ENCODE measurements at places on chromosomes 4 and X. TPM values are rescaled to one million over a fixed set of nuclear protein-coding genes. Genes with fewer than 3 reads are reported as not detected.

Gene C4orf54
- not detected for polyA plus RNA-seq

Gene ASMT
- not detected for polyA plus RNA-seq

Gene HTRA3
- polyA plus RNA-seq, result 10.6 TPM

Gene SFRP2
- polyA plus RNA-seq, result 0.04 TPM

Gene BEX4
- polyA plus RNA-seq, result 12.9 TPM

DNA sequence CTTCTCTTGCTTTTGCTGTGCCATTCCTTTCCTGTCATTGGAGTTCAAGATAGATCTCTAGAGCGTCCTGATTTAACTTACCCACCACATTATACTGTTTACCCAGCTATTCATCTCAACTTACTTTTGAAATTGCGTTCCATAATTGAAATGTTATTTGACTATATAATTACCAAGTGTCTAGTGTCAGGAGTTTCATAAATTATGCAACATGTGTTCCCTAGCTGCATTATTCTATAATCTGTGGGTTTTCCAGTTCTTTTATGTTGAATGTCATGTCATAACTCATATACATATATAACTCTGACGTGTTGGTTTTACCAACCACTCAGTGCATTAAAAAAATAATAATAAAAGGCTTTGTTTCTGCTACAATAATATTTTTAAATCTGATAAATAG is 285.9 kb upstream of the ARSJ start:
- no peaks in the 10 kb centered on the region for H3K27me3 ChIP-seq
- DNase-seq, result no peak
- no peaks in the 10 kb centered on the region for H3K36me3 ChIP-seq
- H3K4me3 ChIP-seq, result no peak overlapping the region
- peaks cover 6% of the 10 kb centered on the region for H3K4me1 ChIP-seq
- H3K27ac ChIP-seq, result no peak overlapping the region

- H3K36me3 ChIP-seq, result no peaks in the 10 kb centered on the region
- H3K4me3 ChIP-seq, result no peak overlapping the region
Measured at GRCh38 chr4:15958562-15958961, 4.4 kb downstream of the FGFBP2 start.

DNA sequence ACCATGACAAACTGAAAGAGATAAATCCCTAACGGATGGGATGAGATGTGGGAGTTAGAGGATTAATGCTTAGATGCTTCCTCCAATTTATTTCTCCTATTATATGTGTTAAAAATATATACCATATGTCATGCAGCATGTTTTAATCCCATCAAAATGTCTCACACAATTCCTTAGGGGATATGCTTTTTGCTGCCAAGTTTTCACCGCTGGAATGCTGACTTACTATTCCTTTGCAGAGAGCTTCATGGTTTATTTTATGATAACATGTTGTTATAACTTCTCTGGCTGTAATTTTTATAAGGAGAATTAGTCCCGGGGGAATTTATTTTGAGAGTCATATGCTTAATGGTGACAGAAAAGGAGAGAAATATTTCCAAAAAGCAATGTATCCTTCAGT is 670.3 kb downstream of the IL1RAPL1 start:
- no peak for DNase-seq
- no peaks in the 10 kb centered on the region for H3K36me3 ChIP-seq
- H3K4me1 ChIP-seq, result no peaks in the 10 kb centered on the region
- H3K4me3 ChIP-seq, result no peak overlapping the region
- H3K27ac ChIP-seq, result no peak overlapping the region

DNA sequence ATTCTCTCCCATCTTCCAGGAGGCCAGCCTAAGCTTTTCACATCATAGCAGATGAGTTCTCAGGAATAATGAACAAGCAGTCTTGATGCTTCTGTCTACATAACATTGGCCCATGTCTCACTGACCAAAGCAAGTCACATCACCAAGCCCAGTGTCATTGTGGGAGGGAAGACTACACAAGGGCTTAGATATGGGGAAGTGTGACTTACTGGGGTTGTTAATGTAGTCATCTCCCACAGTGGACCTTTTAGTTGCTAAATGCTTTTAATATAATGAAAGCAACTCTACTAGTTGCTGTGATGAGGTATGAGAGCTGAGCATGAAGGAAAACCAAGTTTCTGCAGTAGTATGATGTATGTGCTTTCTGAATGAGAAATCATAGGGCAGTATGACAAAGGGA is 40.5 kb downstream of the TSPAN7 start:
- H3K4me1 ChIP-seq, result no peaks in the 10 kb centered on the region
- H3K27me3 ChIP-seq, result peaks cover 2% of the 10 kb centered on the region
- H3K4me3 ChIP-seq, result no peak overlapping the region
- H3K36me3 ChIP-seq, result no peaks in the 10 kb centered on the region
- H3K27ac ChIP-seq, result no peak overlapping the region
- DNase-seq, result no peak

DNA sequence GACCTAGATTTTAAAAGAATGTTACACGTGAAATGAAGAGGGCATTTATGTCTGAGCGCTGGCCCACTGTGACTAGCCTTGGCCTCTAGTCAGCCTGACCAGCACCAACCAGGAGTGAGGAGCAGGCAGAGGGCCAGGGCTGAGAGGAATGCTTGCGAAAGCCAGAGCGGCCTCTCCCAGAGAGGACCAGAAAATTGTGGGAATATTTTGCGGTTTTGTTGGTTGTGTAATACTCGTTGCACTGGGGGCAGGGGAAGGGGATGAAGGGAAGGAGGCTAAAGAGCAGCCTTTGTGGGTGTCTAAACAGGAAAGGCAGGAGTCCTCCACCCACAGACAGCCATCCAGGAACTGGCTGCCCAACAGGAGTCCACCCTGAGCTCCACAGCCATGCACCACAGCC is 3.8 kb downstream of the GABRE start:
- H3K27ac ChIP-seq, result no peak overlapping the region
- no peak overlapping the region for H3K4me3 ChIP-seq
- no peak for DNase-seq
- H3K4me1 ChIP-seq, result peaks cover 19% of the 10 kb centered on the region
- no peaks in the 10 kb centered on the region for H3K27me3 ChIP-seq

DNA sequence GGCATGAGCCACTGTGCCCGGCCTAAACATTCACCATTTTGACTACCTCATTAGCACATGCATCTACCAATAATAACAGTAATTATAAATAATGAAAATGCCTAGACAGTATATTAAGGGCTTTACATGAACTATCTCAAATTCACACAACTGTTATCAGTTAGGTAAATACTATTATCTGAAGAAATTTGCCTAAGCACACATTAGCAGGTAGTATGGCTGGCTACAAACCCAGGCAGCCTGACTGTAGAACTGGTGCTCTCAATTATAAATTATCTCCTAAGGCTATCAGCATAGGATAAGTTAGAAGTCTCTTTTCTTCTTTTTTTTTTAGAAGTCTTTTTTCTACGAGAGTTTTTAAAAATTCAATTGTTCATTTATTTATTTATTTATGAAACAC is 14.1 kb upstream of the CXorf38 start:
- no peak overlapping the region for H3K4me3 ChIP-seq
- peaks cover 3% of the 10 kb centered on the region for H3K36me3 ChIP-seq
- no peaks in the 10 kb centered on the region for H3K27me3 ChIP-seq
- H3K27ac ChIP-seq, result no peak overlapping the region
- no peak for DNase-seq

GRCh38 chr4:118680808-118681207 is 4.4 kb upstream of the METTL14 start:
- no peak for DNase-seq
- H3K36me3 ChIP-seq, result no peaks in the 10 kb centered on the region
- H3K4me1 ChIP-seq, result no peaks in the 10 kb centered on the region
- H3K27ac ChIP-seq, result no peak overlapping the region
- H3K4me3 ChIP-seq, result no peak overlapping the region

GRCh38 chr4:20532116-20532790 is 168.0 kb upstream of the PACRGL start:
- H3K4me3 ChIP-seq, result no peak overlapping the region
- H3K27me3 ChIP-seq, result no peaks in the 10 kb centered on the region
- no peak overlapping the region for H3K27ac ChIP-seq
- H3K4me1 ChIP-seq, result peaks cover 2% of the 10 kb centered on the region
- DNase-seq, result no peak

DNA sequence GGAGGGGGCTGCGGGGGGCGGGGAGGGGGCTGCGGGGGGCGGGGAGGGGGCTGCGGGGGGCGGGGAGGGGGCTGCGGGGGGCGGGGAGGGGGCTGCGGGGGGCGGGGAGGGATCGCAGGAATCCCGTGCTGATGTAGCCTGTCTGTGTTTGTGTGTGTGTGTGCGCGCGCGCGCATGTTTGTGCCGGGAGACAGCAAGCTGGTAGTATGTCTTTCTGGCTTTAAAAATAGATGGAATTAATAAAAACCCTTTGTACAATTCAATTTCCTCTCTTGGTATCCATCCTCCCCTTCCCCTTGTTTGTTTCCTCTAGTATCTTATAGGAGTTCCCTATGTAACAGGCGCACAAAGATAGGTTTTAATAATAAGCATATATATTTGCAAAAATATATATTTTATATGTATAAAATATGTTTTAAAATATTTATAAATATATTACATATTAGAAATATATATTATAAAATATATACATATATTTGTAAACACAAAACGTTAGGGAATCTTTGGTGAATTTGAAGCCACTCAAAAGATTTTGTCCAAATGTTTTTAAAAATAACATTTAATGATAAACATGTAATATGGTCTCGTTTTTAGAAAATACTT is 782 bp downstream of the ARHGAP24 start:
- DNase-seq, result no peak
- peaks cover 36% of the 10 kb centered on the region for H3K27me3 ChIP-seq
- H3K4me3 ChIP-seq, result no peak overlapping the region
- no peaks in the 10 kb centered on the region for H3K36me3 ChIP-seq

DNA sequence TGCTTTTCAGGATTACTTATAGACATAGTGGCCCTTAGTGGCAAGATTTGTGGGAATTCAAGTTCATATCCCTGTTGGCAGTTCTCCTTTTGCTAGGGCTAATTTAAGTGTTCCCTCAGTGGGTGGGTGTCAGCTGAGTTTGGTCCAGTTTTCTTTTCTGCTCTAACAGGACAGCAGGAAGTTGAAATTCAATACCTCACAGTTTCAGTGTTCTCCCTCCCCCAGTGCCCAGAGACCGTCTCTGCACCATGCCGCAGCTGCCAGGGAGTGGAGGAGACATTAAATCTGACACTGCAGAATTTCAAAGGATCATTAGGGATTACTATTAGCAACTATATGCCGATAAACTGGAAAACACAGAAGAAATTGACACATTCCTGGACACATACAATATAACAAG is 50.7 kb downstream of the UBE2NL start:
- H3K36me3 ChIP-seq, result no peaks in the 10 kb centered on the region
- H3K4me3 ChIP-seq, result no peak overlapping the region
- no peak for DNase-seq
- no peaks in the 10 kb centered on the region for H3K4me1 ChIP-seq
- no peak overlapping the region for H3K27ac ChIP-seq

DNA sequence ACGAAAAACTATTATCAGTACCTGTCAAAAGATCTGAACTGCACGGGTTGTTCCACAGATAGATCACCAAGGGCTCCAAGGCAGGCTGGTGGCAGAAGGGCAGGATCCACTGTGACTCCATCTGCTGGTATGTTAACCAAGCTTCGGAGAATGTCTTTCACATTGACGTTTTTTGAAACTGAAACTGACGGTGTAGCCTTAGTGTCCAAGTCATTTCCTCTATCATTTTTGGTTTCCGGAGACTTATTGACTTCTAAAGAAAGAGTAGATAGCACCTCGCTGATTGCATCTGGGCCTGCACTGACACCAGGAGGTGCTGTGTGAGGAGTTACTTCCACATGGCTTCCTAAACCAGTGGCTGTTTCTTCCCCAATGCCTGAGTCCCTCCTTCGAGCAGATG is 186.9 kb downstream of the LRBA start:
- peaks cover 2% of the 10 kb centered on the region for H3K36me3 ChIP-seq
- no peak overlapping the region for H3K27ac ChIP-seq
- H3K27me3 ChIP-seq, result no peaks in the 10 kb centered on the region
- no peak for DNase-seq
- H3K4me1 ChIP-seq, result no peaks in the 10 kb centered on the region

DNA sequence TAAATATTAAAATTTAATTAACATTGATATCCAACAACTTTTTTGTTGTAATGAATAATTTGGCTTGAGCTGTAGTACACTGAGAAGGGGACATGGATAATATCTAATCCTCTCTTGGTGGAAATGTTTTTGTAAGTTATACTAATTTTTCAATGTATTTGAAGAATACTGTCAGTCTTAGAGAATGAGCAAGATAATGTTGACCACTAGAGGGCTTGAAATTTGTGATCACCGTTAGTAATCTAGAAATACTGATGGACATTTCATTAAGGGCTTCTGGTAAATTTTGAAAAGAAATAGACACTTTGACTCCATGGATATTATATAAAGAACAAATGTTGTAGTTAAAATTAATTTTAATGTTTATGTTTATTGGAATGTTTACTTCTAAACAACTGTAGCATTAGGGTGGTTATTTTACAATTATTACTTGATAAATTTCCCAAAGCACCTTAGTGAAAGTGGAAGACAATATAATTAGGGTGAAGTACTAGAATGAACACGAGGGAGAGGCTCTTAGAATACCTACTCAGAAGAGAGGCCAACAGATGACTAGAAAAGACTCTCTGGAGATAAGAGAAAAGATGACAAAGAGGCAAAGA is 20.0 kb upstream of the CAMK2D start:
- no peak overlapping the region for H3K4me3 ChIP-seq
- peaks cover 19% of the 10 kb centered on the region for H3K4me1 ChIP-seq
- H3K27me3 ChIP-seq, result no peaks in the 10 kb centered on the region
- no peak overlapping the region for H3K27ac ChIP-seq

DNA sequence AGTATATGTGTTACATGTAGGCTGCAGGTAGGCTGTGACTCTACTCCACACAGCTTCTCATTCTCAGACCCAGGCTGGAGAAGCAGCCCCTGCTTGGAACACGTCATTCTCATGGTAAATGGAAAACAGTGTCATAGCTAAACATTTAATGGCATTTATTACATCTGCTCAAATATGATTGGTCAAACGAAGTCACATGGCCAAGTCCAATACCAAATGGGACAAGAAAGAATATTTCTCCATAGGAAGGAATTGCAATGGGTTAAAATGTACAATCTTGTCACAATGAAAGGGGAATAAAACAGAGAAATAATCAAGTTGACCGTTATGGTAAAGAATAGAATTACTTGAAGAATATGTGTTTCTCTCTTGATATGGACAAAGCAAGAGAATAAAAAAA is 198.6 kb downstream of the ANAPC10 start:
- no peaks in the 10 kb centered on the region for H3K36me3 ChIP-seq
- DNase-seq, result no peak
- H3K27me3 ChIP-seq, result no peaks in the 10 kb centered on the region
- no peaks in the 10 kb centered on the region for H3K4me1 ChIP-seq
- no peak overlapping the region for H3K27ac ChIP-seq
- no peak overlapping the region for H3K4me3 ChIP-seq

DNA sequence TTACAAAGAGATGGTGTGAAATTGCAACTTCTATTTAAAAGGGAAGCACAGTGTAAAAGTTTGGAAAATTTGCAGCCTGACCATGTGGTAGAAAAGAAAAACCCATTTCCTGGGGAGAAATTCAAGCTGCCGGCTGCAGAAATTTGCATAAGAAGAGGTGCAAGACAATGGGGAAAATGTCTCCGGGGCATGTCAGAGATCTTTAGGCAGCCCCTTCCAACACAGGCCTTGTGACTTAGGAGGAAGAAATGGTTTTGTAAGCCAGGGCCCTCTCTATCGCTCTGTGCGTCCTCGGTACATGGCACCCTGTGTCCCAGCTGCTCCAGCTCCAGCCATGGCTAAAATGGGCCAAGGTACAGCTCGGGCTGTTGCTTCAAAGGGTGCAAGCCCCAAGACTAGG is 40.4 kb downstream of the CCDC158 start:
- H3K27ac ChIP-seq, result no peak overlapping the region
- DNase-seq, result no peak
- no peaks in the 10 kb centered on the region for H3K36me3 ChIP-seq
- H3K4me3 ChIP-seq, result no peak overlapping the region
- H3K4me1 ChIP-seq, result no peaks in the 10 kb centered on the region
- H3K27me3 ChIP-seq, result peaks cover 10% of the 10 kb centered on the region

GRCh38 chr4:32789026-32789608 is 2068.9 kb downstream of the PCDH7 start:
- no peaks in the 10 kb centered on the region for H3K27me3 ChIP-seq
- DNase-seq, result no peak
- H3K27ac ChIP-seq, result no peak overlapping the region

Measured in endothelial cell of umbilical vein (primary cell).